ENCODE measurements at places on chromosomes 7 and 10.

DNA sequence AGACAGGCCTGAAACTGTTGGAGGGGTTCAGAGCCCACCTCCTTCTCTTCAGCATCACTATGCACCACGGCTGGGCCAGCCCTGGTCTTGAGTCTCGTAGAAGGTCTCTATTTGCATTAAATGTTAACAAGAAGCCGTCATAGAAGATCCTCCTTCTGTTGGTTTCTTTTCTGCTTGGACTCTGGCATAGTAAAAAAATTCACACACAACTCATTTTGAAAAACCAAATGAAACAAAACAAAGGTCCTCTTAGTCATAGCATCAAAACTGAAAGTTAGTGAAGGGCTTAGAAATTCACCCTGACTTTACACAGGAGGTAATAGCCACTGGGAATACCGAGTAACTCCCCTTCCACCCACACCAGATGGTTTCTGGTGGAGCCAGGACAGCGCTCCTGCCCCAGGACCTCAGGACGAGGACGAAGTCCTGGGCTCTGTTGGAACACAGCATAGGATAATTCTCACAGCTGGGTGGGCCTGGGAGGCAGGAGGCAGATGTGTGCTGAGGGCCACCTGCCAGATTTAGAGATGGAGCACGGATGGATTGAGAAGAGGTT is 248.4 kb upstream of the KLF6 start:
- DNase-seq = no peak

DNA sequence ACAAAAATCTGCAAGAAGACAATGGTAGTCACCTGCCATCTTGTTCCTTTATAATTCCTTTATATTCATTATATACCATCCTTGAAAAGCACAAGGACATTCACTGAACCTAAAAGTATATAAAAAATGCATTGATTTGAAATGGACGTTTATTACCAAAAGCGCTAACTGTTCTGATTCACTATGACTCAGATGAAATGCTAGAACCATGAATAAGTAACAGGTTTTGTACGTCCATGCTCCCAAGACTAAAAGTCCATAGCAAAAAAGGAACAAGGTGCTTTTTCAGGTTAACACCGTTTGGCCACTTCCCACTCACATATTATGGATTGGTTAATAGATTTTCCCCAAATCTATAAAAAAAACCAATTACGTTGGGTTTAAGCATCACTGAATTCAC is 109.4 kb downstream of the PPP1R17 start:
- DNase-seq = no peak

- no peak for DNase-seq
These were observed 159.8 kb downstream of the CHN2 start for GRCh38 chr7:29354340-29354739.

- DNase-seq = no peak
These were observed 168.9 kb downstream of the SNX10 start for GRCh38 chr7:26460351-26461085.

GRCh38 chr10:8639486-8640185 is 585.1 kb downstream of the GATA3 start:
- DNase-seq = no peak

DNA sequence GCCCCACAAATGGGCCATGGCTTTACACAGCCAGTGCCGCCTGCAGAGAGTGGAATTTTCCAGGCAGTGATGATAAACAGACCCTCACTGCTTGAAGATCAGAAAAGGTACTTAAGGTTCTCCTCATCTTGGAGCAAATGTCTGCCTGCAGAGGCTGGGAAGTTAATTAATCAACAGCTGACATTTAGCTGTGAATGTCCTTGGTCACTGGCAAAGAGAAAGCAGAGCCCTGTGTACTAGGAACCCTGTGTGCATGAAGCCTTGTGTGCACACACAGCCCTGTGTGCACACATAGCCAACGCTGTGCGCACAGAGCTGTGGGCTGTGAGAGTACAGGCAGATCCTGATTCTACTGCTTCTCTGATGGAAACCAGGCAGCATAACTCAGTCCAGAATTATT is 291.6 kb upstream of the MKI67 start:
- no peak for DNase-seq

GRCh38 chr10:116994113-116994890 is 10.7 kb downstream of the SHTN1 start:
- DNase-seq = no peak

DNA sequence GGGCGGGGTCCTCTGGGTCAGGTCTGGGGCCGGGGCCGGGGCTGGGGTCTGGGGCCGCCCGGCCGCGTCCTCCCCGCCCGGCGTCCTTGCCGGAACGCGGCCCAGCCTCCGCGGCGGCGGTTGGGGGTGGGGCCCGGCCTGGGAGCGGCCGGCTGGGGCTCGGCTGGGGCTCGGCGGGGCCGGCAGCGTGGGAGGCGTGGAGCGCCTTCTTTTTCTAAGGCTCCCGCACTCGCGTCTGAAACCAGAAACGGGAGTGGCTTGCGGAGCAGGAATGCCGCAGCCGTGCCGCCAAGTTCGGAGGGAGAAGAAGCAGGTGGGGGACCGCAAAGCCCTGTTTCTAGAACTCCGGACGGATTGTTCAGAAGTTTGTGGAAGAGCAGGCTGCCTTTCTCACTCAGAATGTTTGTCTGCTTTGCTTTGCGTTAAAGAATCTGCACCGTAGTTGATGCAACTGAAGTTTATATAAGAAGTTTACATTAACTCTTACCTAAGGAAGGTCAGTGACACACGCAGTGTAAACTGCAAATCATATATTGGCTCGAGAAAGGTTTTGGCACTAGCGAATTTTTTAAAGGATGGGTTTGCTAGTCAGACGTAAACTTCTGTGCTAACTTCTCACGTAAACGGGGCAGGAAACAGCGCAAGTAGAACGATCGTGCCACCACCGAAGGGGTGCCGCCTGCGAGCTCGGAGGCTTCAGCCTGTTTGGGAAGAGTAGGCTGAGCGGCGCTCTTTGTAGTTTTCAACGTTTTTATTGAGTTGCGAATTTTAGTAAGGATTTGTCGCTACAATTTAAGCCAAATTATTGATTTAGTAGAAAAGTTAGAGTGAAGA is 729 bp downstream of the DNAJB6 start:
- peak; percentile 80 for DNase-seq

GRCh38 chr7:106345421-106346166 is 60.8 kb upstream of the NAMPT start:
- no peak for DNase-seq

DNA sequence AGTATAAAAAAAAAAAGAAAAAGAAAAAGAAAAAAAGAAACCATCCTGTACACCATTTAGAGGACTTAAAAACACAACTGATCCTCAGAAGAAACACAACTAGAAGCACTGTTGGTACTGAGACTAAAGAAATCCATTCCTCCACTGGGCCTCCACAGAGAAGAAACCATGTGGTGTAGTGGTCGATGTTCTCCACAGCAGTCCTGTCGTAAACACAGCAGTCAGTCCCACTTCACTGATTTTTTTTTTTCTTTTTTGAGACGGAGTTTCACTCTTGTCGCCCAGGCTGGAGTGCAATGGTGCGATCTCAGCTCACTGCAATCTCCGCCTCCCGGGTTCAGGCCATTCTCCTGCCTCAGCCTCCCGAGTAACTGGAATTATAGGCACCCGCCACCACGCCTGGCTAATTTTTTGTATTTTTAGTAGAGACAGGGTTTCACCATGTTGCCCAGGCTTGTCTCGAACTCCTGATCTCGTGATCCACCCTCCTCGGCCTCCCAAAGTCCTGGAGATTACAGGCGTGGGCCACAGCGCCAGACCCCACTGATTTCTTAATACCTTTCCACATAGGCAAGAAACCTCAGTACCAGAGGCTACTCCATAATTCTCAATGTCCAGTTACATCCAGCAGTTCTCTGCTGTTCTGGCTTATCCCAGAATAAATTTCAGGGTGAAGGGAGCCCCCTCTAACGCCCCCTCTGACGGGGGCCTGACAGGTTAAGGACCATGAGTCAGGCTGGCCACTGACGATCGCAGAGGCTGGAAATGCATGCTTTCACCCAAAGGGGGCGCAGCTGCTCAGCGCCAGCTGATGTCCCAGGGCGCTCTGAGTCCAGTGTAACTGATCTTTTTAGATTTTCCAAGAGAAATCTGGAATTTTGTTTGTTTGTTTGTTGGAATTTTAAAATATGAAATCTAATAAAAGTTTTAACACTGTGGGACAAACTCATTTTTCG is 24.8 kb upstream of the FFAR4 start:
- peak; percentile 59 for DNase-seq

DNA sequence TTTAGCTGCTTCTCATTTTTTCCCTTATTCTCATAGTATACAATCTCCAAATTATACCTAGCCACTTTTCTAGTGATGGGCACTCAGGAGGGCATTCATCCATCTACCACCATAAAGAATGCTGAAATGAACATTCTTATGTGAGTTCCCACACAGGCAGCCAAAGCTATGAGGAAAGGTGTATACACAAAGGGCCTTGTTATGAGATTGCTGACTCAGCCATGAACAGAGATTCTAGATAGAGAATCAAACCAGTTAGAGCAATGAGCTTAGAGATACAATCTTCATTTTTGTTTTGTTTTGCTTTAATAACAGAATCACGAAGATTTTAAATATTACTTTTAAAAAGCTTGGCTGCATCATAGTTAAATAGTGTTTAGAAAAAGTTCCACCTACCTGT is 54.8 kb upstream of the TNKS2 start:
- DNase-seq = no peak

- no peak for DNase-seq
These were observed 16.2 kb upstream of the MTPAP start for GRCh38 chr10:30365278-30365677.

- no peak for DNase-seq
These were observed 23.6 kb downstream of the DAGLB start for GRCh38 chr7:6423942-6424701.

- DNase-seq = no peak
These were observed 70.5 kb upstream of the AHR start for GRCh38 chr7:17227766-17228490.

GRCh38 chr10:5547931-5548660 is 23.3 kb downstream of the CALML3 start:
- DNase-seq = no peak

DNA sequence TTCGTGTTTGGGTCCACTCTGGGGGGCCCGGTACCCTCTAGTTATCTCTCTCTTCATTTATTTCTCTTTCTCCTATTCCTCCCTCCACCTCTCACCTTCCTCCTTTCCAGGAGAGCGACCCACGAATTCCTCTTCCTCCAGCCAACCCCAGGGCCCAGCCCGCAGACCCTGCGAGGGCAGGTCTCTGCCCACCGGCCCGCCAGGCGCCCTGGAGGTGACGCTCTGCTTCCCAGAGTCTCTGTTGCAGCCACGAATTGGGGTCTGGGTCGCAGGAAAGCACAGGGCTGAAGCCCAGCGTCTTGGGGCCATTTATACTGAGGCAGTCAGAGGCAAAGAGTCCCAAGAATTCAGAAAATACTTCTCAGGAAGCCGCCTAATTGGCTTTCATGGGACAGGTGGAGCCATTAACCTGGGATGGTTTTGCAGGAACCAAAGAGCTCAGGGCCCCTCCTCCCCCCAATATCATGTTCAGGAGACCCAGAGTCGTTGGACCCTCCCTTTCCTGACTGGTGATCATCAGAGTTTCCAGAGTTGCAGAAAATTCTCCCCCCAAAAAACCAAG is 2.7 kb upstream of the EN2 start:
- no peak for DNase-seq

- DNase-seq = peak; percentile 26
These were observed 47.8 kb upstream of the PPP2R2D start for GRCh38 chr10:131852823-131853609.

DNA sequence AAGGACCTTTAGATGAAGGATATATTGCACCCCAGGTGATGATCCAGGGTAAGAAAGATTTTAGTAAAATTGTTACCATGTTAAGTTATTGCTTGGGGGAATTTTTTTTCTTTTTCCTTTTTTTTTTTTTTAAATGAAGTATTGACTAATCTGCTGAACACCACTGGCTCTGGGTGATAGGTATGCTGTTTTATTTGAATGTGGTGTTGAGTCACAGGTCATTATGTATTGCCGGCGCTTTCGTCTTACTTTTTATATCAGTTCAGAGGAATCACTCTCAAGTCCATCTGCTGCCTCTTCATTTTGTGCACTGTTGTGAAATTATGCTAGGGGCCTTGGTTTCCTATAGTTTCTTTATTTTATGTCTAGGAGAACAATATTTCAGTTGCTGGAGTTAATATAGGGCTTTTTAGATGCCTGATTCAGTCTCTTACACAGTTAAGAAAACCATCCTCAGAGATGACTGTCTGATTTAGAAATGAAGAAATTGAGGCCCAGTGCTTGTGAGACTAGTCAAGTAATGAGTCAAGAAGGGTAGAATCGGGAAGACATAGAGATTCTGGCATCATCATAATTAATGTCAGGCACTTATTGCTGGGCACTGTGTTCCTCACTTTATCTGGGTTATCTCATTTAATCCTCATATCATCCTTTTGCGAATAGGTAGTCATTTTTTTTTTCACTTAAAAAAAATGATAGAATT is 38.7 kb downstream of the NRF1 start:
- DNase-seq = no peak

GRCh38 chr10:15548331-15548730 is 171.4 kb downstream of the ITGA8 start:
- DNase-seq = no peak

GRCh38 chr10:58373442-58373827 is 11.8 kb upstream of the TFAM start:
- DNase-seq = no peak

DNA sequence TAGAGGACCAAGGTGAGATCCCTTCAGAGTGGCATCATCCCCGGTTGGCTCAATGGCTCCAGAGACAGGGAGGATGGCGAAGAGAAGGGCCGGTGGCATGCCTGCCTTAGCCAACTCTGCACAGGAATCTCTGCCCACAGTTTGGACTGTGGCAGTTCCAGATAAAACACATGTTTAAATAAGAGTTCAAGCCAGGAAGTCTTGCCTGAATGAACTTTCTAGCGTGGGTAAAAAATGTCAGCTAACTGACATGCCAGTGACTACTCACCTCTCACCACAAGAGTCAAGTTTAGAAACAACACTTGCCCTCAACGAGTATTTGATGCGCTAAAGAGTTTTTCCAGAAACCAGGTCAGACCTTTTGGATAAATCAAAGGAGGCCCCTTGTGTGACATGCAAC is 3.0 kb downstream of the NOD1 start:
- no peak for DNase-seq

DNA sequence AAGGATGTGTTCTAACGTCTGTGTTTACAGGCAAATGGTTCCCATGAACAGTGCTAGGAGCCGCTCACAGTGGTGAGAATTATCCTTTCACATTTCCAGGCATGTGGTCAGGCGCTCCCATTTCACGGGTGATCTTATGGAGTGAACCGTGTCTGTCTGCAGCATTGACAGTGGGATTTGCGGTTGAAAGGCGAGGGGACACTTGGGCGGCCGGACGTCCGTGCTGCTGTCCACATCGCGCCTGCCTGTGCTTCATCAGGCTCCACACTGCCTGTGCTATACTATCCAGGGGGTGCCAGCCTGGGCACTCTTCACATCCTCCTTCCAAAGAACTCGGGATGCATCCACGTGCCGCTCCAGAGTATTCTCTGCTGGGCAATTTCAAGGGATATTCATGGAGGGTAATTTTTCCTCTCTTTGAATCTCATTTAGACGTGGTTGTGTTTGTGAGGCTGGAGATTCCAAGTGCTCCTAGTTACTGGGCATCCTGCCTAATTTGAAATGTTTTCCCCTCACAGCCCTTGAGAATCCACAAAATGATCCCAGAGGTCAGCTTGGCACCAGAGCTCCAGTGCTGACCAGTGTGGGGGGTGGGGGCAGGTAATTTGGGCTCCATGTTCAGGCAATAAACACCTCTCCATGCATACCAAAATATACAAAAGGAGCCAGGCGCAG is 61.9 kb upstream of the EBF3 start:
- peak; percentile 35 for DNase-seq

- DNase-seq = no peak
These were observed 59.4 kb downstream of the SHH start for GRCh38 chr7:155752756-155753445.
